ENCODE measurements at places on chromosomes 11 and 22.

GRCh38 chr11:27431808-27432207, 40.8 kb downstream of the LGR4 start:
- no peak for DNase-seq

- DNase-seq: no peak
Measured at GRCh38 chr22:48313175-48313830, 1514.4 kb downstream of the BRD1 start.

GRCh38 chr11:84130646-84131427, 844.7 kb upstream of the CCDC90B start:
- DNase-seq: no peak

- no peak for DNase-seq
Measured at GRCh38 chr22:21613553-21614233, 16.1 kb downstream of the YDJC start.

DNA sequence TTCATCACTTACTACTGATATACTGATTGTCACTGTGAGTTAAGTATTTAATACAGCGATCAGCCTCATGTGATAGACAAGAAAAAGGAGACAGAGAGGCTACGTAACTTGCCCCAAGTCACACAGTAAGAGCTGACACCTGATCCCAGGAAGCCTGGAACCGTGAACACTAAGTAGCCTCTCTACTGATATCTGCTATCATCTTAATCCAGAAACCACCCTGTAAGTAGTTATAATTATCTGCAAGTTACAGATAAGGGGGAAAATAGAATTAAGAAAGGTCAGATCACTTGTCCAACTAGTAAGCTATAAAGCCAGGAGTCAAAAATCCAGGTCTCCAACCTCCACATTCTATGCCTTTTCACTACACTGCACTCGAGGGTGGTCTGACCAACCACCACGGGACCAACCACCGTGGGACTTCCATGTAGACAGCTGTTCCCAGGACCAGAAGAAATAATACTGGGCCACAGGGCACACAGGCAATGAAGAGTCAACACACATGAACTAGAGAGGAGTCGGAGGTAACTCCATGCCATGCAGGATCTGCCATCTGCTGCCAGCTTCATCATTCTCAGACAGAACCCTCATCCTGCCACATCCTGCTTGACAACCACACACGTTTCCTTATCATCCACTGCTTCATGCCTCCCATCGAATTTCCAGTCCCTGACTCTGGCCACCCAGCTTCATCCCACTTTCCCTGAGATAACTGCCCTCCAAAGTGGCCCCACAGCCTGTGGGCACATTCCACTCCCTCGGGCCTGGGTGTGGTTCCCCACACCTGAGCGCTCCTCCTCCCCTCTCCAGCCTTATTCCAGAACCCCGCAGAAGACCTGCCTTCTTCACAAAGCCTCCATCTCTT, 58.6 kb downstream of the MICAL3 start:
- no peak for DNase-seq

GRCh38 chr22:39665229-39665628, 94.7 kb downstream of the CACNA1I start:
- no peak for DNase-seq

DNA sequence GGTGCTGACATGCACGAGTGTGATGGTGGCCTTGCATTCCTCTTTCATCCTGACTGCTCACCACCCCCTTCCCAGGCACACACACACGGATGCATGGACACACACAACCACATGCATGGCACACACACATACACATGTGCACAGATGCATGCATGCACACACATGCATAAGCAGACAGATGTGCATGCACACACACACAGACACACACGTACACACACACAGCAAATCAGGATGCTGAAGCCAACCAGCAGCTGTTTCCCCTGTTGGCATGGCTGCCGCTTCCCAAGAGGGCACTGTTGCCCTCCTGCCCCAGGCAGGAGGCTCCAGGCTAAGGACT, 15.3 kb downstream of the OSBPL5 start:
- no peak for DNase-seq

DNA sequence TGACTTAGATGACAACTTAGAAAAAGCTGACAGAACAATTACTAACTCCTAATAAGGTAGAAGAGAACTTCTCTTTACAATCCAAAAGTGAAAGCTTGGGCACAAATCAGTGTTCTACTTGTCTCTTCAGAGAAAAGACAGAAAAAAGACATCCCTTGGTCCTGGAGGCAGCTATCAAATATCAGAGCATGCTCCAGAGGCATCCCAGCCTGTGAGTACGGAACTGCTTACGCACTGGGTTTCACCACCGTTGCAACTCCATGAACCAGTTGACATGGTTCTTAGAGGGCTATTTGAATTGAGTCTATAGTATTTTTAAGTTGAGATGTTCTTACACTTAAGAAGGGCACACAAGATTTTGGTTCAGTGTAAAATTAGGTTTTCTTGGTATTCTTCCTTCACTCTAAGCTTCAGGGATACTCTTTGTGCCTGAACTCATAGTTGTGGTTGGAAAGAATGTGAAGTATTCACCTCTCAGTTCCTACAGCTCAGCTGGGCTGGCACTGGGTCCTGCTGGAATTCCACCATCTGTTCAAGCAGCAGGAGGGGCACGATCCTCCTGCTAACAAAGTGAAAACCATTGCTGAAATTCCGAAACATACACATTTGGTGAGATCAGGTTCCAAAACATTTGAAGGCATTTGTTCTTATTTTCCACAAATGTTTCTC, 6.3 kb downstream of the AKIP1 start:
- peak; percentile 63 for DNase-seq

DNA sequence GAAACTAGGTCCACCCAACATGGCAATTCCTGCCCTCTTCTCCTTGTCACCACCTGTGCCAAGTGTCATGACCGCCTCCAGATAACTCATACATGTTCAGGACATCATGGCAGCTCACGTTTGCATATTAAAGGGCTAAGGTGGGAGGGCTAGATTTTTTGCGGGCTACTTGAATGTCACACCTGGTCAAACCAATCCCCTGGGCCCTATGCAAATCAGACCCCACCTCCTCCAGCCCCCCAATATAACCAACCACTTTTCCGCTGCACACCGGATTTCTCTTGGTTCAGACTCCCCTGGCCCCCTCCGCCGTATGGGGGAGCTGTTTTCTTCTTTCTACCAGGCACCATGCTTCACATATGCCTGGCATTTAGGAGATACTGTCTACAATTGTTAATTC, 12.6 kb downstream of the UPB1 start:
- no peak for DNase-seq

DNA sequence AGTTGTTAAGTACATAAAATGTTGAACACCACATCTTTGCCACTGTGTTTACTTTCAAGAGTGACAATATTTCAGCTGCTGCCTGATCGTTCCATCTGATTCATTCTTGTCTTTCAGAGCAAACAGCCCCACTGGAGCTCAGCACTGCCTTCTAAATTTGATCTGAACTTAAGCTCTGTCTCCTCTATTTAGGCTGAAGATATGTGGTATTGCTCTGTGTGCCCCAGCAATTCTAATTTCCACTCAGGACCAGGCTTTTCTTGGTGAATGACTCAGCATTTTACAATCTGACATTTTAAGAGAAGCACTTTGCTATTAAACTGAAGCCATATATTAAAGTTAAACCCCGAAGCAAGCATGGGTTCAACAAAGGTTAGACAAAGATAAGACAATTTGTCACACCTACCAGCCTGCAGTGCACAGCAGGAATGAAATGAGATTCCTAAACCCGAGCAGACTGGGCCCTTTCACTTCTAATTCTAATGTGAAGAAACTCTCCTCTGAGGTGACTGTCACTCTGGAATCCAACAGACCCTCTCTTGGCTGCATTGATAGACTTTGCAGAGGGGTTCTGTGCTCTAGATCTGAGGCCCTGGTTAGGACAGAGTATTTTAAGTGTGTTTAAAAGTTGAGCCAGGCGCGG, 41.7 kb upstream of the PLET1 start:
- no peak for DNase-seq

DNA sequence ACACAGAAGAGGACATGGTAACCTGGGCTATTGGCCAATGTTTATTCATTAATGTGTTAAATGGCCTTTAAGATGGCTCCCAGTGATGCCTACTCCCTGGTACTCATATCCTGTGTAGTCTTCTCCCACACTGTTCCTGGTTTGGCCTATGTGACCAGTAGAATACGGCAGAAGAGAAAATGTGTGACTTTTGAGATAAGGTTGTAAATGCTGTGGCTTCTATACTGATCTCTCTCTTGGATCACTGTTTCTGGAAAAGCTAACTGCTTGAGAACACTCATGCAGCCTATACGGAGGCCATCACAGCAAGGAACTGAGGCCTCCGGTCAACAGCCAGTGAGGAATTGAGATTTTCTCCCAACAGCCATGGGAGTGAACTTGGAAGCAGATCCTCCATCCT, 24.1 kb downstream of the MAML2 start:
- no peak for DNase-seq

- DNase-seq: peak; percentile 13
Measured at GRCh38 chr11:45289369-45289768, 3.2 kb upstream of the SYT13 start.

GRCh38 chr11:131499199-131499598, 128.8 kb downstream of the NTM start:
- no peak for DNase-seq

DNA sequence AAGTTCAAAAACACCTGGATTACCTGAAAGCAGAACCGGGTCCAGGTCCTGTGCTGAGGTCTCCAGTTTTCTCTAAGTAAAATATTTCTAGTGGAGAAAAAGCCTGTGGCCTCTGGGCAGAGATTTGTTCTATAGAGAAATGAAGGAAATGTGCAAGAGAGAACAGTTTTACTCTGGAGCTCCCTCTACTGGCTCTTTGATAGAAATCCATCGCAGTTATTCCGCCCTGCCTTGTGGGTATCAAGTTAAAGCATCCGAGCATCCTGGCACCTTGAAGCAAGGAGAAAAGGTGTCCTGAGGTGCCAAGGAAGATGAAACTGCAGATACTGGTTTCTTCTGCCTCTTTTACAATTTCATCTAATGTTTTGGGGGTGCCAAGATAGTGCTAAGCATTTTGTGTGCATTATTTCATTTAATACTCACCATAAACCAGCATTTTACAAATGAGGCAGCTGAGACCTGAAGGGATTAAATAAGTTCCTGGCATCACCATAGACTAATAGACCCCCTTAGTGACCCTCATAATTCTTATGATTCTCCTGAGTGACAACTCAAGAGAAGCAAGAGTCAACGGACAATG, 113.1 kb upstream of the HSD17B12 start:
- DNase-seq: peak; percentile 73

- DNase-seq: peak; percentile 19
Measured at GRCh38 chr11:111540937-111541253, 375 bp downstream of the LAYN start.

- DNase-seq: no peak
Measured at GRCh38 chr11:19871531-19871930, 158.9 kb downstream of the NAV2 start.

Measured in dermis blood vessel endothelial cell (primary cell).